ENCODE measurements at places on chromosomes 1 and 21.

DNA sequence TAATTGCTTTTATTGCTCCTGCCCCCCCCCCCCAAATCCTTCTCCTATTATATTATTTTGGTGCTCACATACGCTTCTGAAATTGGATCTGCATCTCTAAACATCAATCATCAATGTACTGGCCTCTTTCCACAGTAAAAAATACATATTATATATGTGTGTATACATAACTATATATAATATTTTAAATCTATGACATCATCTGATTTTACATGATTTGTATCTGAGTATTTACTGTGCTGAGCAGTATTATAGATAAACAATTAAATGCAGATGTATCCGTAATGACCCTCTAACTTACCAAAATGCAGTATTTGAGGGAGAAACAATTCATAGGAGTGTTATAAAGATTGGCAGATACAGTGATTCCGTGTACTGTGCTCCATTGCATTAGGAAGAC, 832 bp downstream of the PLPPR4 start:
- DNase-seq, result no peak

DNA sequence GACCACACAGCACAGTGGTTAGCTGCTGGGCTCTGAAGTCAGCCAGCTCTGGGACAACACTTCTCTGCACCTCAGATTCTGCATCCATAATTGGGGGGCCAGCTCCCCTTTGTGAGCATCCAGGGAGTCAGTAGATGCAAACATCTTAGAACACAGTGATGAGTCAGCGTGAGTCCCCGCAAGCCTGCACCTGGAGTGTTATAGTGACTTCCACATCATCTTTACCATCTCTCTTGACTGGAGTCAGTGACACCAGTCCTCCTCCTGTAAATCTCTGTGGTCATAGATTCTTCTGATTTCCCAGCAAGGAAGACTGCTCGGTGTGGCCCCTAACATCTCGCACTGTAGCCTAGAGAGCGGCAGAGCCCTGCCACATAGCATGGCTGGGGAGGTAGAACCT, 13.9 kb upstream of the EDN2 start:
- DNase-seq, result no peak

GRCh38 chr1:204051718-204052117, 21.2 kb upstream of the SOX13 start:
- DNase-seq, result no peak

DNA sequence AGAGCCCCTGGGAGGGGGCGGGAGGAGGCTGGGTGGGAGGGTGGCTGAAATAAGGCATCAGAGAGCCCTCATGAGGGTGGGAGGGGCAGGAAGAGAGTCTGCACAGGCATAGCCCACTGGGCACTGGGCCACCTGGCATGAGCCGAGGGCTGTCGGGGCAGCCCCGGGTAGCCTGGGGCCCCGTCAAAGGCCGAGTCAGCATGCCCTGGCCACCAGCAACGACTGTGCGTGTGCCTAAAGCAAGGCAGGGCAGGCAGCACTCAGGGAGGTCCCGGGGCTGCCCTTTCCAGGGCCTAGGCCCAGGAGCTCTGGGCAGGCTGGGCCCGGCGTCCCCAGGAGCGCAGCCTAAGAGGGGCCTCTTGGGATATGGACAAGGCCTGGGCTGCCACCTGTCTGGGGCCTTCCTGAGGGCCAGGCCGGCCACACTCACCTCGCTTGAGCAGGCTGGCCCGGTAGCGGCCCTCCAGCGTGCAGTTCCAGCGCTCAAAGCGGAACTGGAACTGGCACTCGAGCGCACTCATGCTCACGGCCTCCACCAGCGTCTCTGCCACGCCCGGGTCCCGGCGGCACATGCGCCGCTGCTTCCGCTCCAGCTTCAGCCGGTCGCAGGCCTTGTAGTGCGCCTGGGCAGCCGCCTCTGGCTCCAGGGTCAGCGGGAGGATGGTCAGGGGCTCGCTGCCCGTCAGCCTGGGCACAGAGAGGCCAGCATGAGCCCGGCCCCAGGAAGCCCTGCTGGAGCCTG, 22.7 kb downstream of the WNT9A start:
- no peak for DNase-seq

GRCh38 chr1:84689514-84690396, 506 bp downstream of the SSX2IP start:
- peak; percentile 91 for DNase-seq

- DNase-seq, result peak; percentile 48
Measured at GRCh38 chr1:41242342-41243078, 404 bp upstream of the SCMH1 start.

DNA sequence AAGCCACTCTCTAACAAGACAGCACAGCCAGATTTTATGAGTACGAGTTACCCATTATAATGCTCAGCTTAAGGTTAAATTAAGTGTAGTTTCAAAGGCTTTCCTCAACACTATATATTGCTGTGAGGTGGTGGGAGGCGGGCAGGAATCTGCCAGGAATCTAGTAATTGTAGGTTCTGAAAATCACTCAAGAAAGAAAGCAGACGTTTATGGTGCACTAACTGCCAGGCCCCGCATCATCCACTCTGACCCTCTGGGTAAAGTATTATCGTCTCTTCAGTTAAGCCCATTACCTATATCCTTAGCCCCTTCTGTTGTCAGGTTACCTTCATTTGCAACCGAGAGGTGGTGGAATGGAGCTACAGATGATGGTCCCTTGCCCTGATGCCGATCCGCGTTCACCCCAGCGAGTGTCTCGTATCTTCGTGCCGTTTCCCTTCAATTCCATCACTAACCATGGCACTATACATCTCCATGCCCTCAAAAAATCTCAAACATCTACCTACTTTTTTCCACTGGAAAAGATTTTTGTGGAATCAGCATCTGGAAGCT, 12.4 kb downstream of the HMGN1 start:
- peak; percentile 96 for DNase-seq

DNA sequence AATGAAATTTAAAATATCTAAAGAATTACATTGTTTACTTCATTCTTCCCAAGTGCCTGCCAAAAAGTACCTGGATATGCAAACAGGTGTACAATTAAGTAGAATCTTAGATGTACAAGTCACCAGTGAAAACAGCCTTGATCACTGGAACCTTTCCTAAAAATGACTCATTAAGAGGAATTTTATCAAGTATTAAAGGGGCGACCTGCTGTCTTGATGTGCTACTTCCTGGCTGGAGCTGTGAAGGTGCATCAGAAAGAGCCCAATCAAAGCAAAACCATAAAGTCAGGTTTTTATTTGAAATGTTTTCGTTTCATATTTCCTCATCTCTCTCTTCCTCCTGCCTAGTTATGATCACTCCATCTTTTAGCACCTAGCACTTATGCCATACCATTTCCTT, 33.4 kb downstream of the IFI44 start:
- no peak for DNase-seq

DNA sequence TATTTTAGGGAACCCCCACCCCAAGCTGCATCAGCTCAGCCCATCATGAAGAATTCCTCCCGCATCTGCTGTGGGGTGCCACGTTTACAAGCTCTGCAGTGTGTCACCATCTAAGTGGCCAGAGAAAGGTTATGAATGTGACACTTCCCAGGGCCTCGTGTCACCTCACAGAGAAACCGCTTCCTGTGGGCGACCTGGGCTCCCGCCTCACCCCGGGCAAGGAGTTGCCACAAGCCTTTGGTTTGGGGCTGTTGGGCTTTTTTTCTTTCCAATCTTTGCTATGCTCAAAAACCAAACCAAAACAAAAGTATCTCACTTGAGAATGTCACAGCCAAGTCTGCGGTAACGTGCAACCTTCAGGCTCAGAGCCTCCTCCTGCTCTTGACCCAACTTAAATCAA, 82.1 kb upstream of the ARHGEF16 start:
- DNase-seq, result no peak

DNA sequence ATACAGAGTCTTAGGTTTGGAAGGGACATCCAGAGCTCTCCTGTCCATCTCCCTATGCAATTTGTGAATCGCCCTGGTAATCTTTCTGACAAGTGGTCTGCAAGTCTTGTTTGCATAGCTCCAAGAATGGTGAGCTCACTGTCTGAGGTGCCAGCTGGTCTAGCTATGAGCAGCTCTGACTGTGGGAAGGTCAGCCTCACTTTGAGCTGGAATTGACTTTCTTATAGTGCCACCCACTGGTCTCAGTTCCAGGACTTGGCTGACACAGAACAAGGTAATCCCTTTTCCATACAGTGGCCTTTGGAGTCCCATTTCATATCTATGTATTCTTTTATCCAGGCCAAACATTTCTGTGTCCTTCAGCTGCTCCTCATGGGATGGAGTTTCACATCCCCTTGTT, 95.6 kb upstream of the C8B start:
- no peak for DNase-seq

GRCh38 chr1:108055387-108055786, 90.4 kb upstream of the VAV3 start:
- no peak for DNase-seq

- no peak for DNase-seq
Measured at GRCh38 chr21:45135122-45135521, 60.7 kb downstream of the ADARB1 start.

GRCh38 chr21:42567214-42567555, 53.5 kb downstream of the SLC37A1 start:
- DNase-seq, result no peak

DNA sequence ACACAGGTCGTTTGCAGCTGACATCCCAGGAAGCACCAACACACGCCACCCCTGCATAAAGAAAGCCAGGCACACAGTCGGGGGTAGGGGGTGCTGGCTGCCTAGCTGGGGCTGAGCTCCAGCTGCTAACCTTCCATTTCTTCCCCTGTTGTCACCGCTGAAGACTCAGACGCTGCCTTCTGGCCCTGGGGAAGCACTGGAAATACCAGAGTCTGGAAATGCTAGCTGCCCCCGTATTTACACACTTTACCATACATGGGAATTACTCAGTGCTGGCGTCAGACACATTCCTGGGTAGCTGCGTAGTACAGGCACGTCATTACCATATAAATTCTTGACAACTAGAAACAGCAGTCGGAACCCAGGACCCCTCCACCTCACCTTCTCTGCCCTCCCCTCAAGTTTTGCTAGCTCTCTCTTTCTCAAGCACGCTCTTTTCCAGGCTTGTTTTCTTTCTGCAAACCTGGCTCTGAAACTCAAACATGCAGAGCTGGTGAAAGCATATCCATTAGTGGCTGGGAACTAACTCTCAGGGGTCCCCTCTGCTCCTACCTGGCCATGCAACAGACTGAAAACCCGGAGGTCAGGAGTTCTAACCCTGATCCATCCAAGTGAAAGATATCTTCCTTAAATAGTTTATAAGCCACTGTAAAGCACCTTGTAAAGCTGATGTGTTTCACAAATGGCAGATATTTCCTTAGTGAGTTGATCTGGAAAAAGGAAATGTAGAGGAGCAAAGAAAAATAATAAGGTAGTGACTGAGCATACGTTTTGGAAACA, 3.3 kb downstream of the CSRP1 start:
- DNase-seq, result no peak

DNA sequence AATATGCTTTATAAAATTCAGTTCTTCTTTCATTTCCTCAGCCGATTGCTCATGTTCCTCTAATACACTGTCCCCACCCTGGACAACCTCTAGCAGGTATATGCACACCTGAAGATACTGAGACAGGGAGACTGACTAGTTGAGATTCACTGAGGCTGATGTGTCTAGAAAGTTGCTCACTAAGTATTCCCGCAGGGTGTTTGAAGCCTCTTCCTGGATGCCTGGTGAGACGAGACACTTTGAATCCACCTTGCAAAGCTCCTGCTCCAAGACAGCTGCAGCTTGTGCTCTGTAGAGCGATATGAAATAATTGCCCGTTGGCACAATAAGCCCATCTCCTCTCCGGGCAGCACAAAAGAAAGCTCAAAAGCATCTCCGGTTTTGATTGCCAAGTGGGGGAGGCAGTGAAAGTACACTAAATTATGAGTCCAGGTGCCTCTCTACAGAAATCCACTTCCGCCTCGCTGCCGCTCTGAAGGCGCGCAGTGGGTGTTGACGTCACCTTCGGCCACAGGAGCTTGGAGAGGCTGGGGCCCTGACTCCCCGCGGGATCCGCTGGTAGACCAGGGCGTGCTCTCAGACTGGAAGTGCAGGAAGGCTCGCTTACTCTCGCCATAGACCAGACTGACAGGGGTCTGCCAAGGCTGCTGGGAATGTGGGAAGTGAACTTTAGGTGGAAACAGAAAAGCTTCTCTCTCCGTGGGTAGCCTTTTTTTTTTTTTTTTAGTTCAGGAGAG, 46.3 kb downstream of the GPA33 start:
- peak; percentile 90 for DNase-seq

GRCh38 chr1:22722901-22723550, 12.4 kb downstream of the EPHB2 start:
- DNase-seq, result no peak

DNA sequence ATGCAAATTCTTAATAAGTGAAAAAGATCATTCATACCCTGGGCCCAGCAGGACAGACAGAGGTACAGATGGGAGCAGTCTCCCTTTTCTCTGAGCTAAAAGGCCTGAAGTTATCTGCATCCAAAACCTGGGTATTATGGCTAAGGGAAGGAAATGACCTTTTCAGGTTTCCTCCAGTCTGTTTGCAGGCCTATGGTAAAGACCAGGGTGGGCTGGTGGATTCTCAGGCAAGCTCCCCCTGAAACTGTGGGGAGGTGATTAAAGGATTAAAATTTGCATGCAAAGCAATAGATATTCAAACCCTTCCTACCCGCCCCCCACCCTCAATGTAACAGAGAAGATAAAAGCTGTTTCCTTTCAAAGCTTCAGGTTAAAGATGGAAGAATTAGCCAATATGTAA, 471.8 kb upstream of the RUNX1 start:
- DNase-seq, result no peak

GRCh38 chr21:44047996-44048560, 36.0 kb downstream of the TRAPPC10 start:
- no peak for DNase-seq

- DNase-seq, result peak; percentile 92
Measured at GRCh38 chr1:83692524-83693381, 306.2 kb downstream of the TTLL7 start.

DNA sequence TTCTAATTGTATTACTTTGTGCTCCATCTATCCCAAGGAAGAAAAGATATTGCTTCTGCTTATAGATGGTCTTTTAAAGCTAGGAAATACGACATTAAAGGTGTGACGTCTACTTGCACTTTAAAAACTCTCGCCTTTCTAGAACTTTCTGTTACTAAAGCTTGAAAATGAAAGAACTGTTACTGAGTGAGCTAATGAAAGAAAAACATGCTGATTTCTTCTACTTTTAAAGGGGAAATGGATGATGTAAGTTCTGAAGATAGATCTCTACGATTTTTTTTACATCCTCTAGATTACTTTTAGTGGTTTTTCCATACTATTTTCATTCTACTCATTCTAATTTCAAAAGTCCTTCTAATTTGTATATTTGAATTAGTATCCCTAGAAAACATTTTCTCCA, 387.5 kb downstream of the USP25 start:
- DNase-seq, result no peak

- DNase-seq, result no peak
Measured at GRCh38 chr1:44934791-44935190, 51.6 kb downstream of the EIF2B3 start.

GRCh38 chr1:8086055-8086454, 59.9 kb upstream of the ERRFI1 start:
- DNase-seq, result no peak

DNA sequence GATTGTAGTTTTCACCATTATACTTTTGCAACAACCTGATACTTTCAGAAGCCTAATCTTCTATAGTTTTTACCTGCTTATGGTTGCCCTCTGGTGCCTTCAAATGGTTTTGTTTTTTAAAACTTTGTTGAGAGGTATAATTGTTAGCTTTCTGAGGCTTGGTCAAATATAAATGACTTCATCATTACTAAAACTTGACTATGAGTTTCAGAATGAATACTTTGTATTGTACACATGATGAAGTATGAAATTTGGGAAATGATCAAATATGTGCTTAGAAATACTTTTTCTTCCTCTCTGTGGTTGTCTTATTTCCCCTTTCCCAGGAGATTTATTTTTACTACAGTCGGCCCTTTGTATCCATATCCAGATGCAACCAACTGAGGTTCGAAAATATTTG, 151.8 kb upstream of the B3GALT2 start:
- DNase-seq, result no peak

GRCh38 chr21:14591882-14592281, 45.8 kb upstream of the SAMSN1 start:
- DNase-seq, result no peak
